Right cardiac atrium (tissue), 5 donors: ENCODE measurements at places on chromosomes 6 and 20.

DNA sequence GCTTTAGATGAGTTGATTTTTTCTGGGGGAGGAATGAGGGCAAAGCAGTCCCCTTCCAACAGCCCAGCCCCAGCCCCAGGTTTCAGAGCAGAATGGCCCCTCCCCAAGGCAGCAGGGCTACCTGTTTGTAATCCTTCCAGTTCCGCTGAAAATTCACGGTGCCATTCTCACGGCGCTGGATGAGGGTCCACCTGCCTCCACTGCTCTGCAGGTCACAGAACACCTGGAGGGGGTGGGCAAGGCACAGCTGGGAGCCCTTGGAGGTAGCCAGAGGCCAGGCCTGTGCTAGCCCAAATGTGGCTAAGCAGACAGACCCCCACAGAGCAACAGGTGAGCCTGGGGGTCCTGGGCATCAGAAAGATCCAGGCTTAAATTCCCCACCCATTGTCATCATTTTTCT, 36.5 kb downstream of the ANGPT4 start:
- DNase-seq: no peak

DNA sequence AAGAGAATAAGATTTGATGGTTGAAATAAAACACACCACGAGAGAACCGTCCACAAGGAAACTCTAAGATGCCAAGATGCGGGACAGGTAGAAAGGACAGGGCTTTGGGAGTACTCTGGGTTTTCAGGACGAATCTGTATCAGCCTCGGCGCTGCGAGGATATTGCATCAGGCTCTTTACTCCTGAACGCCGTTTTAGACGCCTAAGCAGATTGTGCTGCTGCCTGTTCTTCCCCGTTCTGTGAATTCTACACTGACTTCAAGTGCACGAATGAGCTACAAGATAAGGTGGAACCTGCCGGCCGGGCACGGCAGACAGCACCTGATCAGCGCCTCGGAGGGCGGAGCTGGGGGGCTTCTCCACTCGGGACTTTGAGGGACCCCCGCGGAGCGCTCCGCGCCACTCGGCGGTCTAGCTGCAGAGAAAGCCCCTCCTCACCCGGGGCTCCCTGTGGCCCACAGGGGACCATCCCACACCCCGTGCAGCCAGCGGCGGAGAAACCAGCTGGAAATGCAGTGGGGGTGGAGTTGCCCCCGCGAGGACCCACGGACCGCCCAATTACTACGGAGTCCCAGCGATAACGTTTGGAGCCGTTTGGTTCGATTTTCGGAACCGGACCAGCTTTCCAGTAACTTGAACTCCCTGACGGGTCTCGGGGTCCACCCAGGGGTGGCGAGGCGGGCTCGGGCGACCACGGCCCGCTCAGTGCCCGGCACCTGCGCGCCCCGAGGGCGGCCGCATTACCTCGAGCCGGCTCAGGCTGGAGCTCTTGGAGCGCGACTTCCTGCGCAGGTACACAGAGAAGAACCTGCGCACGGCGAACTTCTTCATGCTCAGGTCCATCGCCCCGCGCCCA, 646 bp downstream of the RPS6KA2 start:
- no peak for DNase-seq

GRCh38 chr6:36129941-36130666, at the start of gene MAPK13:
MAPK13 (plus strand) TSS chr6:36130513; CDS start chr6:36130583, 70 bp downstream.
- no peak for DNase-seq

DNA sequence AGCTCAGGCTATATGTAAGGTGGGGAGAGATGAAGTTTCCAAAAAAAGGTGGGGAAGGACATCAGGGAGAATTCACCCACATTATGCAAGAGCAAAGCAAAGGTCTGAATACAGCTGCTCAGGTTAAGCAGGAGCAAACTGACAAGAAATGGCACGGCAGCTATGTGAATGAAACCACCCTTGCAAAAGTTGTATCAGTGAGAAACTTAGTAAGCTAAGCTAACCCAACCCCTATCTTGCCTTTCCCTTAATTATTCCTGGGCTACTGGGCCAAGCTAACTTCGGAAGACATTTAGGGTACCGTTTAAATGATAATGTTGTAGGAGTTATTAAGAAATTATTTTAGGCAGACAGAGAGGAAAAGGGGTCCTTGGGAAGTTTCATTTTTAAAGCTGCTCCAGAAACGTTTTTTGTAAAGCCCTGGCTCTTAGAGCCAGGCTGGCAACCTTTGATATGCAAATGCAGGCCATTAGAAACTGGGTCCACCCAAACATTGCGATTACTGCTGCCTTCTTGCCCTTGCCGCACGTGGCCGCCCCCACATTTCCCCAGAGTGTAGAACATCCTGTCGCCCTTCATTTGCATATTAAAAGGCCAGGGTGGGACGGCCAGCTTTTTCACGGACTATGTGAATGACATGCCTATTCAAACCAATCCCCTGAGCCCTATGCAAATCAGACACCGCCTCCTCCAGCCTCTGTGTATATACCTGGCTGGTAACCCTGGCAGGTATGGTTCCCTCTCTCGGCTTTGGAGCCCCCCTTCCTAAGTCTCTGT, 60.5 kb upstream of the SAMD5 start:
- DNase-seq: no peak

GRCh38 chr6:15109338-15110090, 136.4 kb upstream of the JARID2 start:
- no peak for DNase-seq
